ENCODE measurements at places on chromosomes 11 and 22.

DNA sequence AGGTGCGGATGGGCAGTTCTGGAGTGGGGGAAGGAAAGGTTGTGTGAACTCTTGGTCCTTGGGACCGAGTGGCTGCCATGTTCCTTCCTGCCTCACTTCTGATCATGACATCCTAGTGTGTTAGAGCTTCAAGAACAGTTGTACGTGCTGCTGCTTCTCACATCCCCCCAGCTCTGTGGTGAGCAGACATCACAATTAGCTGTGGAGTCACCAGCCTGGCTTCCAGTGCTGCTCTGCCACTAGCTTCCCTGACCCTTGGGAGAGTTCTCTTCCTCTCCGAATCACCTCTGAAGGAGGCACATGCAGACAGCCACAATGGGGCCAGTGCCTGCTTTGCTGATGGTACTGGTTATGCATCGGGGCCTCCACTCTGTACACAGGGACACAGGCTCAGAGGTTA is 6.2 kb upstream of the RAB1B start:
- no peak for DNase-seq

- DNase-seq, result no peak
Measured at GRCh38 chr22:46640293-46641055, 20.3 kb downstream of the GRAMD4 start.

DNA sequence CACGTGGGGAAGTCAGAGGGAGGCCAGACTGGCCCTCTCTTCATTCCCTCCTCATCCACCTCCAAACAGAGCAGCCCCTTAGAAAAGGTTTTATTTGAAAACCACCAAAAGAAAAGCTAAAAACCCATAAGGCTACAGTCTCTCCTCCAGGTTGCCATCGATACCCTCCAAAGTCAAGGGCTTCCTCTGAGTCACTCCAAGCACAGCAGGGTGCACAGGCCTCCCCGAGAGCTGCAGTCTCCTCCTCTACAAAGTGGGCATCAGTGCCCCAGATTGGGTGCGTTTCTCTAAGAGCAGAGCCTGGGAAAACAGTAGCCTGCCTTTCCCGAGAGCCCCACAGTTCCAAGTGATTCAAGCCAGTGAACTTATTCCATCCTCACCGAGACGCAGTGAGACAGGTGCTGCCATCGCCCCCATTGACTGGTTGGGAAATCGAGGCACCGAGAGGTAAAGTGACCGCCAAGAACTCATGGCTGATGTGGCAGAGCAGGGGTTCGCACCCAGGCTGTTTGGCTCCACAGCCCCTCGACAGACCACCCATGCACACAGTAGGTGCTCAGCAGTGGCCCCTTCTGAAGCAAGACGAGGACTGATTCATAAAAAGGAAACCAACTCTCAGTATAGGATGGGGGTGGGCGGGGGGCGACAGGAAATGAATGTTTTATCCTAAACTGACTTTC is 91.7 kb upstream of the SHISAL1 start:
- peak; percentile 12 for DNase-seq

DNA sequence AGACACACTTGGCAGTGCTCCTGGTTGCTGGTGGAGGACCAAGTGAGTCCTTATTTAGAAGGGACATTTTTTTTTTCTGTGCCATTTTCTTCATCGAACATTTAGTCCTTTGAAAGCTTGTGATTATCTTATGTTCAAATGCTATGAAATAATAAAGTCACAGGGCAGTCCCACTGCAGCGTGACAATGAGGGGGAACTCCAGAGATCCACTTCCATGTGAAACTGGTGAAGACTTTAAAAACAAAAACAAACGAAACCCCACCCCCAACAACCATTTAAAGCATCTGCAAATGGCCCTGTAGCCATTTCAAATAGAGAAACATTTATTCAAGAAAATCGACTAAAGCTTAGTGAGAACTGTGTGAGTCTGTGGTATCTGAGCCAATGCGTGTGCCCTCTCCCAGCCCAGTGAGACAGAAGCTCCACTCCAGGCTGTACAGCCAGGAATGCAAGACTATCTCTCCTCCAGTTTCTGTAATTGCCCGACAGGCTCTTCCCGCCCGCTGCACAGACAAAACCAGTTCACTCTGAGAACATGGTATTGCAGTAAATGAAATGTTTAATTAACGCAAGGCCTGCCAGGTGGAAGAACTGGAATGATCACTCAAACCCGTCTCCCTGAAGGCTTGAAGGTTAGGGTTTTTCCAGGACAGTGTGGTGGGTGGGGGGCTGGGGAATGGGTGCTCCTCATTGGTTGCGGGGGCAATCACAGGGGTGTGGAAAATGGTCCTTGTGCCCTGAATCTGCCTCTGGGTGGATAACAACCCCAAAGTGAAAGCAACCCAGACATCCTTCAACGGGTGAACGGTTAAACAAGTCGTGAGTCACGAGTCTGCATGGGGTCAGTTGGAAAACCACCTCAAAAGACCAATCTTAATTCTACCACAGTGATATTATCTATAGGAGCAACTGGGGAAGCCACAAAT is 8.4 kb downstream of the KRTAP5-6 start:
- DNase-seq, result peak; percentile 96

DNA sequence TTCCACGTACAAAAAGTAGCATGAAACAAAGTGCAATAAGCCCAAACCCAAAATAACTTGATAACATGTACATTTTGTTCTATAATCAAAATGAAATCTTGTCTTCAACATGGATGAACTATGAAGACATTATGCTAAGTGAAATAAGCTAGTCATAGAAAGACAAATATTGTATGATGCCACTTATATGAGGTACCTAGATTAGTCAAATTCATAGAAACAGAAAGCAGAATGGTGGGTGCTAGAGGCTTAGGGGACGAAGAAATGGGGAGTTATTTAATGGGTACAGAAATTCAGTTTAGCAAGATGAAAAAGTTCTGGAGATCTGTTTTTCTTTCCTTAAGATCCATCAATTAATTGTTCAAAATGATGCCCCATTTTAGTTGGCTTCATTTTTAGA is 7.5 kb downstream of the PGM2L1 start:
- no peak for DNase-seq

DNA sequence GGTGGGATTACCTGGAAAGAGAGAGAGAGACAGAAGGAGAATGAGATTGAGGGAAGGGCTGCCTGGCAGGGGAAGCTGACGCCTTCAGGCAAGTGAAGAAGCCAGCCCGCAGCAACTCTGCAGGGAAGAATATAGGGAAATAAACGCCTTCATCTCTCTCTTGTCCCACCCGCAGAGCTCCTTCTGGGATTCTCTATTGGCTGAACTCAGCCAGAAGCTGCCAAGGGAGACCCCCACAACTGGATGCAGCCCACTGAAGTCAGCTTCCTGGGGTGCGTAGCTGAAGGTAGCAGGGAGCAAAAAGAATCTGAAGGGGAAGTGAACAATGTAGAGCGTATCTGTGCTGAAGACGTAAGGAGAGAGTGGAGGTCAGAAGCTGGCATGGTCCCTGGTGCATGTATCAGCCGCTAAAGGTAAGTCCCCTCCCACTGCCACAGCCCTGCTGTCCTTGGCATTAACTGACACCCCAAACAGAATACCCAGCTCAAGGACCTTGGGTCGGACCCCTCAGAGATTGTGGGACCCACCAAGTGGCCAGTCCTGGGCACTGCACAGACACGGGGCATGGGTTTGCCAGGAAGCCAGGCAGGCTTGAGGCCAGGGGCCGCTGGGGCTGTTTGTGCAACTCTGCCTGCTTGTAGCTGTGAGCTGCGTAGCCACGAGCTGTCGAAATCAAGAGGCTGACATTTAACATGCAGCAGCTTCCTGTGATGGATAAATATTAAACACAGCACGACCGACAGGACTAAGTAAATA is 469.9 kb downstream of the MN1 start:
- DNase-seq, result peak; percentile 28

DNA sequence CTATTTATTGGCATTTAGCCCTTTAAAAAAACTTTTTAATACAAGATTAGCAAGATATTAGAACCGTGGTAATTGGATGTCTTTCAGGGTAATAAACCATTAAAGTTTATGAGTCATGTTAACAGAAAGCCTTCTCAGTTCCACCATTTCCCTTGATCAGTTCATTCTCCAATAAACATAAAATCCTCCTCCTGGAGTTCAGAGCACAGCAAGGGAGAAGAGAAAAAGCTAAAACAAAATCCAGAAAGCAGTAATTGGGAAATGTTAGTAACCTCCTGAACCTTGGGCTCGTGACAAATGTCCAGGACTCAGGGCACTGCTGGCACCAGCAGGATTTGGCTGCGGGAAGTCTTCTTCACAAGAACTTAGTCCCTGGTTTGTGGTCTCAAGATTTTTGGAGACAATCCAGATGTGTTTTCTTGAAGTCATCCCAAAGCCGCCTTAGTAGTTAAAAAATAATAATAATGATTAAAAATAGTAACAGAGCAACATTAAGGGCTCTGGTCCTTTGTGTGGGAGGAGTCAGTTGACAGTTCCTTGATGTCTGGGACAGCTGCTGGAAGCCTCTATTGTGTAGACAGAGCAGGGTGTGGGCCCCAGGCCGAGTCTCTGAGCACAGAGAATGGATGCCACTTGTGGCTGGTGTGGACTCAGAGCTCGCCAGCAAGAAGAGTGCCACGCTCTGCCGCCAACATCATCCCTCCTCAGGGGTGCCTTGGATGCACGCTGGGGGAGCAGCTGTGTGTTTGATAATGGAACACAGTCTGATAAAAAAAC is 43.4 kb upstream of the PITPNB start:
- peak; percentile 25 for DNase-seq

- DNase-seq, result peak; percentile 64
Measured at GRCh38 chr22:34845391-34845790, 220.6 kb upstream of the ISX start.

DNA sequence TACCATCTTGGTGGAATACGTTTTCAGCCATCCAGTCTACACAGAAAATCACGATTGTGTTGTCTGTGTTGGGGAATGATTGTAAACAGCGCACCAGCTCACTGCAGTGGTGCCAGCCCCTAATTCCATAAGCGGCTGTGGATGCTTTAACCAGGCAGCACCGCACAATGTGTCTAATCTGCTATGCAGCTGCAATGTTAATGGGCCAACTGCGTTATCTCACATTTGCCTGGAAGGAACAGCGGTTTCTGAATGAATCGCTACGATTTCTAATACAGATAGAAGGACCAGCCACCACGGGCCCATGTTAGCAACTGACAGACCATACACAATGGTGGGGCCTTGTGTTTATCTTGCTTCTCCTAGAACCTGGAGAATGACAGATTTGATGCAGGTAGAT is 384.5 kb upstream of the KIRREL3 start:
- no peak for DNase-seq

- DNase-seq, result no peak
Measured at GRCh38 chr22:47781427-47782111, 1019.1 kb downstream of the TBC1D22A start.

- DNase-seq, result peak; percentile 26
Measured at GRCh38 chr22:24140357-24140756, 40.9 kb upstream of the SUSD2 start.

GRCh38 chr11:86941077-86941870 is 13.9 kb downstream of the FZD4 start:
- DNase-seq, result no peak

GRCh38 chr11:41996533-41996932 is 537.1 kb upstream of the LRRC4C start:
- peak; percentile 9 for DNase-seq

Data from M059J (cell line).